DMS79 (cell line): ENCODE measurements at places on chromosomes 2 and 18.

- DNase-seq: no peak
Measured at GRCh38 chr2:132813422-132813821, 143.4 kb upstream of the LYPD1 start.

DNA sequence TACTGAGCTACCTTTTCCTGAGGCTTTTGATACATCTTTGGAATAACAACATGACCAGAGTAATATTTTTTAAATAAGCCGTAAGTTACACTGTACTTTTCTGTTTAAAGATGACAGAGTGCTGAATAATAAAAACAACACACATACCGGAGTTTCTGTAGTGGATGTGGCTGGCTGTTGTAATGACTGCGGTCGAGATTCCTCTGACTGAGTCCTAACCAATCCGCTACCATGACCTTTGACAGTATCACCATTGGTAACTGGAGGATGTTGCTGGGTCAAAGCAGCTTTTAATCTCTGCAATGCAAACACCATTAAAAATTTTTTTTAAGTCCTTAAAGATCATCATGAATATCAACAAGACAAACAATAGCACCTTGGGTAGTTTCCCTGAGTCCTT, 70.7 kb downstream of the ATF2 start:
- DNase-seq: no peak

DNA sequence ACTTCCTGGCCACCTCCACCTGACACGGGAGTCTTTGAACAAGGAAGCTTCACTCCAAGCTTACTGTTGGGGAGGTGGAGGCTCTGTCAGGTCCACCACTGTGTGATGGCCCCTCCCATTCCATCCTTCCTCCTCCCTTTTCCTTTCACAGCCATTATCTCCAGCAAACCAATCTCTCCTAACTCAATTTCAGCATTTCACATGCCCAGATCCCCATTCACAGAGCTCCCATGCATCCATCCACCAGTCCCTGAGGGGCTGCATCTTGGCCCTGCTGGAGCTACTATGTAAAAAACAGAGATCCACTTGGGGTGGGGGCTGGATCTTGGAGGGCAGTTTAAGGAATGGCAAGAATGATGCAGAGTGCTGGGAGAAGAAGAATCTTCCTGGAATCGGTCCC, 129.0 kb upstream of the COPS8 start:
- DNase-seq: no peak

- DNase-seq: peak; percentile 63
Measured at GRCh38 chr18:43279015-43279744, 1.9 kb upstream of the SYT4 start.

- DNase-seq: no peak
Measured at GRCh38 chr2:201149064-201149820, 33.3 kb downstream of the CFLAR start.

DNA sequence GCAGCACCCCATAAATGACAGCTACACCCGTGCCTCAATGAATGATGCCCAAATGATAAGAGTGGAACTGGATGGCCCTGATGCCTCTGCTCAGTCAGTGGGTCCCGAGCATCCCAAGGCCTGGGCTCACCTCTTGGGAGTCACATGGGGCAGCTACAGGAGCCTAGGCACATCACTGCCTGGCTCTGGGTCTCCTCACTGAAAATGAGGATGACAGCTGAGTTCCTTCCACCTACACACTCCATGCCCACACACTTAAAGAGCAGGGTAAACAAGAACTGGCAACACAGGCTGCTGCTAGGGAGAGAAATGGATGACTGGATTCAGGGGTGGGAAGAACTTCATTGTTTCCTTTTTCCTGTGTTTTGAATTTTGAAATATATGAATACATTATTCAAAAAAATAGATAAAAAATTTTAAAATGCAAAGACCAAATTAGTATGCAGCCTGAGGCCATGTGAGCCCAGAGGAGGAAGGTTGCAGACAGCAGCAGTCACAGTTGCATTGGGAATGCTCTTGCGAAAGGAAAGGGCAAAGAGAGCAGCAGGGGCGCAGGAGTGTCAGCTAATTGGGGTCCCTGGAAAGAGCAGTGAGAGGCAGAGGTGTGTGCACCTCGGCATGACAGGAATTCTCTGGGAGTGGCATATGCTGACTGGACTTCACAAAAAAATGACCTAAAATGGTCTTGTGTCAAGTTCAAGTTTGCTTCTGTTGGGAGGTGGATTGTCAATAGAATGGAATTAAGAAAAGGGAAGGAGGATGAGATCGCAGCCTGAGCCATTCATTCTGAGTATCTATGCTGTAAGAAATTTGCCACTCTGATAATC, 327.1 kb downstream of the CELF4 start:
- DNase-seq: no peak

DNA sequence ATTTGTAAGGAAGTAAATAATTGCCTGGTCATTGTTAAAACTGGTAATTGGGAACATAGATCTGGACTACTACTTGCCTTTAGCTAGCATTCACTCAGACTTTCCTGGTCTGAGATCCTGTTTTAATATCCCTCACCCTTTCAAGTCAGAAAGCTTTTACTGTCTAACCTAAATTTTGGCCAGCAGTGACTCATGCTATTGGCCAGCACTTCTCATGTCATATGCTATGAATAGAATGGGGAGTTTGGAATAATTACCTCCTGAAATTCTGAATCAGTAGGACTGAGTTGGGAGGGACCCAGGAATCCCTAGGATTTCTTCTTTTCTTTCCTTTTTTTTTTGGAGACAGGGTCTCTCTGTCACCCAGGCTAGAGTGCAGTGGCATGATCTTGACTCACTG, 19.3 kb downstream of the STK36 start:
- DNase-seq: no peak

GRCh38 chr2:170218456-170218855, 40.5 kb downstream of the MYO3B start:
- no peak for DNase-seq

GRCh38 chr2:21693081-21693480, 569.3 kb downstream of the TDRD15 start:
- DNase-seq: no peak

DNA sequence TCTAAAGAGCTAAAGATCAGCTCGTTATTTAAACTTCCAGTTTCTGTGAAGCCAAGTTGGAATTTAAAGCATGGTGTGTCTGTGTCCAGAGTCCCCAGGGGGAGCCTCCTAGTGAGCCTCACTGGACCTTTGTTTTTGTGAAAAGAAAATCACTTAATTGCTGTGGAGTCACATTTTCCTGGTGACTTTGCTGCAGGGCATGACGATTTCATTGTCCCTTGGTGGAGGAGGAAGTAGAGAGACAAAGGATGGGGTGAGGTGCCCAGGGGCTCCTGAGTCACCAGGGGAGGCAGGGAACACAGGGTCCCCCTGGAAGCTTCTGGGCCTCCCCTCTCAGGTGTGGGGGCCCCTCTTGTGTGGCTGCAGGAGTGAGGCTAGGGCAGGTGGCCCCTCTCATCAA, 19.7 kb downstream of the ATP6V1C2 start:
- DNase-seq: no peak

- DNase-seq: no peak
Measured at GRCh38 chr2:120787822-120788700, 52.4 kb downstream of the GLI2 start.

- DNase-seq: no peak
Measured at GRCh38 chr2:60552078-60552850, 1.2 kb downstream of the BCL11A start.

DNA sequence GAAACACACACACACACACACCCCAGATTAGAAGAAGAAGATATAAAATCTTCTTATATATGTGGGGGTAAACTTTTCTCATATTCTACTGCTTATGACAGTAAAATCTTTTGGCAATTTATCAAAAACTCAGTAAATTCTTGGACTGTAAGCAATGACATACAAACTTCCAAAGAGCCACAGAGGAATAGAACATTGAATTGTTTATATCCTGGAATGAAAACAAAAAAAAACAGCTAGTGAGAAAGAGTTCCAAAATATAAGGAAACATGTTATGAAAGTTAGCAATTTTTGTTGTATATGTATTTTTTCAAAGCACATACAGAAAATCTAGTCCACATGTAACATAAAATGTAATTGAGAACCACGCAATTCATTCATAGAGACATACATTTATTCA, 764.9 kb downstream of the DSC3 start:
- DNase-seq: no peak

DNA sequence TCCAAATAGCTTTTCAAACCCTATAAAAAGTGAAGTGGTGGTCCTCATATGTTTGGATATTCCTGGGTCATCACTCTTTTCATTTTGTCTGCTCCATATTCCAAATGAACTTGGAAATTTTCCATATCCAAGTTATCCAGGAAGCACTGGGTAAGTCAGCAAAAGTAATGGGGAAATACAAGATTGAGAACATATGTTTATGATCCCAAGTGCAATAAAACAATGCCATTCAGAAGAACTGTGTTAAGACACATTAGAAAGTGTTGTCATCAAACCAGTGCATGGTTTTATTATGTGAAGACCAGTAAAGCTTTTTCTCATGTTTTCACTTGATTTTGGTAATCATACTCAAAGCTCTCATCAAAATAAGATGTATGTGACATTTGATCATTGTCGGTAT, 363.4 kb downstream of the RPRM start:
- DNase-seq: no peak

DNA sequence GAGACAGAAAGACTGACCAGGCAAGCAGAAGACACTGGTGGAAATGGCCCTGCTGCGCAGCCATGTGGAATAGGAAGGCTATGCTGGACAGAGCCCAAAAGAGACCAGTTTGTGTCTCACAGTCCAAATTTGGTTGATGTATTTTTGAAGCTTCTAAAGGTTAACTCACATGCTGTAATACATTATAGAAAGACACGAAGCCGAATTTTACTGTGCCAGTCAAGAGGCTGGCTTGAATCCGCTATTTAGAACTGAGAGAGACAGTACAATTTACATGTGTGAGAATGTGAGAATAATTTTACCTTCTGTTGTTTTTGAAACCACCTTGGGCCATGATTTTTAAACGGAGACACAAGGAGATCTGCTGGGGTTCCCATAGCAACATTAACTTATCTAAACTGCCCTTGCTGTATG, 113.6 kb downstream of the METTL8 start:
- DNase-seq: no peak

DNA sequence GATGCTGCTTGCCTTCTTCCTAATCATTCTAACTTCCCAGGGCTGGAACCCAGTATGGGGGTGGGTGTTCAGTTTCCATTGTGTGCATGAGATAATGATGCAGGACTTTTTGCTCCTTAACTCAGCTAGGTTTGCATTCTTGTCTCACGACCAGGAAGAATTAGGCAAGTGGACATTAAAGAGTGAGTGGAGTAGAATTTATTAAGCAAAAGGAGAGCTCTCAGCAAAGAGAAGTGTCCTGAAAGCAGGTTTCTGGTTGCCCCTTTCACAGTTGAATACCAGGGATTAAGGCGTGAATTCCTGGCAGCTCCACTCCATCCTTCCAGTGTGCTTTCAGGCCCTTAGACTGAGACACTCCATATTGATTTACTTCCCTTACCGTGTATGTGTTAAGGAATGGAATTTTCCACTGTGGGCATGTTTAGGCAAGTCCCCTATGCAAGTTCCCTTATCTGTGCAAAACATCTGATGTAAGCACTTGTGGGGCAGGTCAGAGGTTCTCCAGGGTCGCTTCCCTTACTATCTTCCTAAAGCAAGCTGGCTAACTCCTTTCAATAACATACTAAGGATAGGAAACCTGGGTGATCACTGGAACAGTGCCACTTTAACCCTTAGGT, 126.5 kb downstream of the GPR39 start:
- DNase-seq: peak; percentile 8

DNA sequence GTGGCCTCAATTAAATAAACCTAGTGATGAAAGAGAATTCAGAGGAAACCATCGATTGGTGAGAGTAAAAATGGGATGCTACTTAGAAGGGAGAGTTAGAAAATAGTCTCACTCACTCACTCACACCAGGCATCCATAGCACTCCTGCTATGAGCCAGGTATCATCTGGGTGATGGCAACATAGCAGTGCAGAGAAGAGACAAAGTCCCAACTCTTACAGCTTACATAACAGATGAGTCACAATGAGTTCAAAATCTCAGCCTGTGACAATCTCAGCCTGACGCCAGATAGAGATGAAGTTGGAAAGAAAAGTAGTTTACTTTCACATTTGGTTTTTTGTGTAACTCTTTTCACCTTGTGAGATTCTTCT, 55.4 kb upstream of the THOC1 start:
- no peak for DNase-seq
